ENCODE measurements at places on chromosomes 2 and 18.

DNA sequence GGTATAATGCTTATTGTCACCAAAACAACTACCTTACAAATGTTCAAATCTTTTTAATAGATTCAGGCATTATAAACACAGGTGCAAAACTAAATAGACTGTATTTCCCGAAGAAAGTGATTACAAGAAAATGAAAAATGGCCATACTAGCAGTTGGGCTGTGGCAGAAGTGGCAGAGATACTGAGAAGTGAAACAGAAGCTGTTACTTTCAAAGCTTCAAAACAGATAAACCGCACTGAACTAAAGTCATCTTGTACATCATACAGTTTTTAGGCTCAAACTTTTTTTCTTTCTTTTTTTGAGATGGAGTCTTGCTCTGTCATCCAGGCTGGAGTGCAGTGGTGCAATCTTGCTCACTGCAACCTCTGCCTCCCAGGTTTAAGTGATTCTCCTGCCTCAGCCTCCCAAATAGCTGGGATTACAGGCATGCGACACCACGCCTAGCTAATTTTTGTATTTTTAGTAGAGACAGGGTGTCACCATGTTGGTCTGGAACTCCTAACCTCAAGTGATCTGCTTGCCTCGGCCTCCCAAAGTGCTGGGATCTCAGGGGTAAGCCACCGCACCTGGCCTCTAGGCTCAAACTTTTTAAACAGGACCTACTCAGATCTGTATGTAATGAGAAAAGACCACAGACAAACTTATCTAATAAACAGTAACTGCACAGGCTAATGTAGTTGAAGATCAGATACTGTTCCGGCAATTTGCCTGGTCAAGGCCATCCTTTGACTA is 77.9 kb upstream of the SATB2 start:
- H3K36me3 ChIP-seq = no peaks in the 10 kb centered on the region
- H3K4me3 ChIP-seq = no peak overlapping the region

- H3K27me3 ChIP-seq = no peaks in the 10 kb centered on the region
- DNase-seq = no peak
- no peaks in the 10 kb centered on the region for H3K4me1 ChIP-seq
- H3K4me3 ChIP-seq = no peak overlapping the region
These were observed 60.0 kb upstream of the HDAC4 start for GRCh38 chr2:239460780-239461179.

DNA sequence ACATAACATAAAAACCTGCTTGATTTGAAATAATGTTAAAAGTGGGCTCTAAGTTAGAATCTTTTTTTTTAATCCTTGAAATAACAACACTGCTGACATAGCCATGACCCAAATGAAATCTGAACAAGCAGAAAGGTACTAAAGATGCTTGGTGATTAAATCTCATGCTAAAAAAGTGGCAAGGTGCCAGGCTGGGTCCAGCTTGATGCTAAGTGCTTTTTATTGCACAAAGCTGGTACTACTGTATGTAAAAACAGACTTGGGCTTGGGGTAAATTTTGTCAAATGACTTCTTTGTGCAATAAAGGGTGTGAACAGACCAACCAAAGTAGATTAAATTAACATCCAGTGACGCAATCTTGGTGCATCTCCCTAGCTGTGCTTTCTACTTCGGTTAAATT is 13.4 kb downstream of the BCL11A start:
- H3K36me3 ChIP-seq = no peaks in the 10 kb centered on the region
- no peaks in the 10 kb centered on the region for H3K4me1 ChIP-seq
- DNase-seq = no peak
- H3K27ac ChIP-seq = no peak overlapping the region
- H3K4me3 ChIP-seq = no peak overlapping the region

GRCh38 chr2:113072584-113072983 is 4.8 kb downstream of the IL1F10 start:
- no peaks in the 10 kb centered on the region for H3K27me3 ChIP-seq
- H3K36me3 ChIP-seq = no peaks in the 10 kb centered on the region
- DNase-seq = no peak
- no peak overlapping the region for H3K27ac ChIP-seq
- no peaks in the 10 kb centered on the region for H3K4me1 ChIP-seq

DNA sequence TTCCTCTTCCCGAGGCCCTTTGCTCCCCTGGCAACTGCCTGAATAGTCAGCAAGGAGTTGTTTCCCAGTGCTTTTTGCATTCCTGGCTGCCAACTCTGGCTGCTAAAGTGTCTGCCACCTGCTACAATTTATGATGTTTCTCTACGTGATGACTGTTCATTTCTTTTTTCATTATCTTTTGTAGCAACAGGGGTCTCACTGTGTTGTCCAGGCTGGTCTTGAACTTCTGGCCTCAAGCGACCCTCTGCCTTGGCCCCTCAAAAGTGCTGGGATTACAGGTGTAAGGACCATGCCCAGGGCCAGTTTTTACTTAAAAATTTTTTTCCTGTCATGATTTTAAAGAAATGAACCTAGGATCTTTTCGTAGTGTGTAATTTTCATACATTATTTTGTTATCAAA is 11.3 kb downstream of the EHBP1 start:
- no peaks in the 10 kb centered on the region for H3K4me1 ChIP-seq
- H3K4me3 ChIP-seq = no peak overlapping the region
- no peak overlapping the region for H3K27ac ChIP-seq

GRCh38 chr2:191222507-191222906 is 22.7 kb upstream of the MYO1B start:
- H3K36me3 ChIP-seq = no peaks in the 10 kb centered on the region
- peaks cover 2% of the 10 kb centered on the region for H3K4me1 ChIP-seq
- no peak for DNase-seq
- H3K27ac ChIP-seq = no peak overlapping the region
- no peak overlapping the region for H3K4me3 ChIP-seq

GRCh38 chr2:220366765-220367164 is 739.3 kb downstream of the SLC4A3 start:
- H3K4me1 ChIP-seq = peaks cover 4% of the 10 kb centered on the region
- H3K4me3 ChIP-seq = no peak overlapping the region
- no peaks in the 10 kb centered on the region for H3K36me3 ChIP-seq
- DNase-seq = no peak
- H3K27ac ChIP-seq = no peak overlapping the region

DNA sequence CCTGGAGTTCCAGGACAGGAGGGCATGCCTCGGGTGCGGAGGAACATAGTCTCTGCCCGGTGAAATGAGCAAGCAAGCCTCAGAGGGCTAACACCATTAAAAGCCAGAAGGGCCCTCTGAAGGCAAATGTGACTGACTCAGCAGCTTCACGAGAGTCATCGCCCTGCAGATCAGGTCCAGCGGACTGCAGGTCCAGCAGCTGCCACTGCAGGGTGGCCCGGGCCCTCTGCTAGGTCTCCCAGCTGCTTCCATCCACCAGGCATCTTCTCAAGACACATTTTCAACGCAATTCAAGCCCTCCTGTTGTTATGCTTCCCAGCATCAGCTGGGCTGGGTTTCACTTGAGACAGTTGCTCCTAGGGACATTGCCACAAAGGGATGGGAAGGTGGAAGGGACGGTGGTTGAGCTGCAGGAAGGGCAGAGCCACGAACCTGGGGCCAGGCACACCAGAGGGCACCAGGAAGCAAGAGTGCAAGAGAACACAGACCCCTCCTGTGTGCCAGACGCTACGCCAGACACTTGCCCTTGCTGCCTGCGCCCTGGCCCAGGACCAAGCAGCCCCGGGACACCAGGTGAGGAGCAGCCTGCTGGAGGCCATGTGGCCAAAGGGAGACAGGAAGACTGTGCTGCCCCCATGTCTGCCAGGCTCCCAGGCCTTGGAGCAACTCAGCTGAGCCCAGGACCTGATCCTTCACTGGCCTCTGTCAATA is 173.0 kb downstream of the HDAC4 start:
- H3K36me3 ChIP-seq = no peaks in the 10 kb centered on the region
- peak; percentile 69 for DNase-seq

DNA sequence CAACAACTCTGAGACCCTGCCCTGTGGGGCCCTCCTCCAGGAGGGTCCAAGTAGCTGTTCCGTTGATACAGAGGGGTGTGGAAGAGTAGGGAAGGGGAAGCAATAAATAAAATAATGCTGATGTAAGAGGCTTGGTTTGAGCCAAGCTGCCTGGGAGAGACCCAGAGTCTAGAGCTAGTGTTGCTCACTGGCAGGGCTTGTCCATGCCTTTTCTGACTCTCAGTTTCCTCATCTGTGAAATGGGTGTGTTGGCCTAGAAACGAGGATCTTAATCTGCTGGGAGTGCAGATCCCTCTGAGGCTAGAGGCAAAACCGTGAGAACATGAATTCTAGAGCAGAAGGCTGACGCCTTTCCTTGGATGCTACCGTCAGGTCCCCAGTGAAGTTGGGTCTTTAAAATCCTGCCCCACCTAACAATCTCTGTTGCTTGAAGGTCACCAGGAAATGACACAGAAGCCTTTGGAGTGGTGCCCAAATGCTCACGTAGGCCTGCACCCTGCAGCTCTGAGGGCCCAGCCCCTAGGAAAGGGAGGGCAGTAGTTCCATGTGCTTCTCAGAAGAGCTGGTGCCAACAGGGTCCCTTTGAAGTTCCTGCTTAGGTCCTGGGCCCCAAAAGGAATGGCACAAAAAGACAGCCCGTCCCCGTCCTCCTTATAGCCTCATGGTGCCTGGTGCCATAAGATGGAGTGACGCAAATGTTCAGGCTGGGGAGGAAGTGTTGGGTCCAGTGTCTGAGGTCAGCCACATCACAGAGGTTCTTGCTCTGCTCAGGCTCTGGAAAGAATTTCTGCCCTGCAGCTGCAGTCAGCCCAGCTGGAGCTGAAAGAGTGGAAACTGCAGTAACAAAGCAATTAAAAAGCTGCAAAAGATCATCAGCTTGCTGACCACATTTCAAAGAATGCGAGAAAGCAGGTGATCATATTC is 73.2 kb upstream of the SMAD2 start:
- H3K4me1 ChIP-seq = no peaks in the 10 kb centered on the region
- H3K36me3 ChIP-seq = no peaks in the 10 kb centered on the region
- H3K27ac ChIP-seq = no peak overlapping the region
- DNase-seq = no peak
- no peak overlapping the region for H3K4me3 ChIP-seq
- H3K27me3 ChIP-seq = no peaks in the 10 kb centered on the region

DNA sequence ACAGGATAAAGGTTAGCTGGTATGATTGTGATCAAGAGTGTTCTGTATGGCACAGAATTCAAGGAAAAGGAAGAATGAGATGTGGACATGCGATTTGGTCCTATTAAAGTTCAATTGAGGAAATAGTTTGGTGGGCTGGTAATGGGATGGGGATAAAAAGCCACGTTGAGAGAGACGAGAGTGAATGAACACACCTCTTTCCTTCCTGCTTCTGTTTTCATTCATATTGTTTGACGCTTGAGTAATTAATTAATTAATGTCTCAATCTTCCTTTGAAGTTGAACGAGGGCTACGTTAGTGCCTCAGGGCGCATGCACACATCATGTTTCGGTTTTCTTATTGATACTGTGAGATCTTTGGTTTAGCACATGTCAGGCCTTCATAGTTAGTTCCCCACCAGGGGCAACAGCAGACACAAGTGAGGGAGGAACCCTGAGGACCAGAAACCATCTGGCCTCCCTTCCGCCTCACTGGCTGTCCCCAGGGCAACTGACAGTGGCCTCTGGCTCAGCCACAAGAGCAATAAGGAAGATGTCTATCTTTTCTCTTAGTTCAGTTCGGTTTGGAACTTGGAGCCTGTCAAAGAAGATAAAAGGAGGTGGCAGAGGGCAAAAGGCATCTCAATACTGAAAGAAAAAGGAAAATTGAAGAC is 116.0 kb downstream of the LIPG start:
- no peak for DNase-seq
- H3K36me3 ChIP-seq = no peaks in the 10 kb centered on the region
- H3K27ac ChIP-seq = no peak overlapping the region
- no peak overlapping the region for H3K4me3 ChIP-seq
- H3K4me1 ChIP-seq = no peaks in the 10 kb centered on the region
- H3K27me3 ChIP-seq = no peaks in the 10 kb centered on the region

DNA sequence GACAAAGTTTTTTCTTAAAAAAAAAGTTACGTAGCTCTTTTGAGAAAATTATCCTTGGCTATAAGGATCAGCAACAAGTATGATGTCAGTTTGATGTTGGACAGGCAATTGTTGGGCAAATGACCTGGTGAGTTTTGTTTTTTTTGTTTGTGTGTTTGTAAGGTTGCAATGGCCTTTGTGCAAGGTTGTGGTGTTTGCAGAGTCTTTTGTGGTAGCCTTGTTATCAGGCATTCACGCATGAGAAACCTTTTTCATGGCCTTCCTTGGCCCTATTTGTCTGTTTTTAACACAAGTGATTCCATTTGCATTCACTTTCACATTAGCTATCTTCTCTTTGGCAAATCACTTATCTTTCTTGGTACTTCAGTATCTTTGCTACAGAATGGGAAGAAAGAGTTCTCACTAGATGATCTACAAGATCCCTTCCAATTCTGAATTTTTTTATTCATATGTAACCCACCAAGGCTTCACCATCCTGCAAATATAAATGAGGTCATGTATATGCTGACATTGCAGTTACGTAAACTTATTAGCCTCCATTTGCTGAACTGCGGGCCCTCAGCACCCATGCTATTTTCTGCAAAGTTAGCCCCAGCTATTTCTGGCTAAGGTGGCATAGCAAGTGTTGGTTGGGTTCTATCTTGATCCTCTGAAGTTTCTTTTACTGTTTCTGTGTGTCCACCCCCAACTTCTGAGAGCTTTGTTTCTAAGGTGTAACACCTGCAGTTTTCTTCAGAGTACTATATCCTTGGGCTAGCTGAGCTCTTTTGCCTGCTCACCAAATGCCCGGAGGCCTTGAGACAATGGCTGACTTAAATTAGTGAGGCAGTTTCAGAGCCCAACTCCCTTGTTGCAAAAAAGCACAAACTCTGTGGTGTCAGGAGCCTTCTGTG is 667.1 kb downstream of the IRS1 start:
- DNase-seq = no peak
- no peak overlapping the region for H3K4me3 ChIP-seq
- H3K27me3 ChIP-seq = no peaks in the 10 kb centered on the region
- H3K36me3 ChIP-seq = no peaks in the 10 kb centered on the region

DNA sequence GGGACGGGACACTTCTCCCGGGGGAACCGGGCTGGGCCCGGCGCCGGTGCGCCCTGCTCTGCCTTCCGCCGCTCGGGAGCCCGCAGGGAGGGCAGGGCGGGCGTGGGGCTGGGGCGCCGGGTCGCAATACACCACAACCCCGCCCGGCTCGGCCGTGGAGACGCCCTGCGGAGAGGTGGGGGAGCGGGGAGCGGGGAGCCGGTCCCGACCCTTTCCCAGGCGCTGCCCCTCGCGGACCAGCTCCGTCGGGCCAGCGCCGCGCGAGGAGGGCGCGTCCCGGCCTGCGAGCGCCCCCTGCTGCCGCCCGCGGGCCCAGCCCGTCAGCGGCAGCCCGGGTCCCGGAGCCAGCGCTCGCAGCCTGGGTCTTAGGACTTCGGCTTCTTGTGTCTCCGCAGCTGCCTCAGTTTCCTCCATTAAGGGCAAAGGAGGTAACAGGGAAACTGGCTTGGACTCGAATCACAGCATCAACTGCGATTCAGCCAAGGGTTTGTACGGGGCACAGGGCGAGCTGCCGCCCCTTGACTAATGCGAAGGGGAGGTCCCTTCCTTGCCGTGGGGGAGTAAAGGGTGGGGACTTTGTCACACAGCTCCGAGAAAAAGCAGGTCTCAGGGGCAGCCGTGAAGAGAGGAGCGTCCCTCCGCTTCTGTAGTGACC is 635 bp upstream of the ADRA2B start:
- no peaks in the 10 kb centered on the region for H3K4me1 ChIP-seq
- no peaks in the 10 kb centered on the region for H3K36me3 ChIP-seq
- H3K27me3 ChIP-seq = no peaks in the 10 kb centered on the region

GRCh38 chr2:142675398-142675797 is 202.1 kb upstream of the KYNU start:
- H3K4me1 ChIP-seq = no peaks in the 10 kb centered on the region
- H3K36me3 ChIP-seq = no peaks in the 10 kb centered on the region
- H3K4me3 ChIP-seq = no peak overlapping the region
- no peak for DNase-seq
- no peaks in the 10 kb centered on the region for H3K27me3 ChIP-seq
- no peak overlapping the region for H3K27ac ChIP-seq

Data from lung (tissue), 17 donors.